ENCODE measurements at places on chromosomes 2 and 18.

GRCh38 chr2:135021618-135022017 lies 25.6 kb downstream of the MAP3K19 start:
- DNase-seq, result no peak

- DNase-seq, result no peak
These were observed 468.1 kb upstream of the FANCL start for GRCh38 chr2:58709274-58709673.

GRCh38 chr18:37383036-37383785 lies 182.4 kb downstream of the CELF4 start:
- DNase-seq, result no peak

DNA sequence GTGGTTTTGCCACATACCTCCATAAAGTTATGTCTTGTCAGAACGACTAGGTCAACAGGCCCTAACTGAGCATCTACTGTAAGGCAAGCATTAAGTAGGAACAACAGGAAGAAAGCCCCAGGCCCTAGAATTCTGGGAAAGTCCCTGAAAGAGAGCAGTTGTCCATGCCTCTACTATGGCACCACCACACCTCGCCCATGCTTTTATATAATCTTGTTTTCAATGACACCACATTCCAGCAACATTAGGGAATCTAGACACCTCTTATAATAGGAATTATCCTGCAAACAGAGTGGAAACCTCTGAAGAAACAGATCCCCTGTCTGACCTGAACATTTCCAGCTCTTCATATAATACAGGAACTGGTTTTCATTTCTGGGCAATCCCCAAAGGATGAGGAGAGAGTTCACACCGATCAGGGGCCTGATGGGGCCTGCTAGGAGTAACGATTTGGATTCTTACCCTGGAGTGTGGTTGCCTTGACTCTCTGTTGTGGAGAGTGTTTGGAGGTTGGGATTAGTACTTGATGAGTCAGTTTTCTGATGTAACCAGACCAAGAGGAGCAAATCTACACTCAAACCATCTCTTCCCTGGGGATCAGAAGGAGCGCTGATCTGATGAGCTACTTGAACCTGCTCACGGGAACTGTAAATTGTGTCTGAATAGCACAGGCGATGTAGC lies 31.9 kb upstream of the CEP68 start:
- DNase-seq, result no peak

GRCh38 chr2:12126318-12126717 lies 379.9 kb downstream of the LPIN1 start:
- no peak for DNase-seq

DNA sequence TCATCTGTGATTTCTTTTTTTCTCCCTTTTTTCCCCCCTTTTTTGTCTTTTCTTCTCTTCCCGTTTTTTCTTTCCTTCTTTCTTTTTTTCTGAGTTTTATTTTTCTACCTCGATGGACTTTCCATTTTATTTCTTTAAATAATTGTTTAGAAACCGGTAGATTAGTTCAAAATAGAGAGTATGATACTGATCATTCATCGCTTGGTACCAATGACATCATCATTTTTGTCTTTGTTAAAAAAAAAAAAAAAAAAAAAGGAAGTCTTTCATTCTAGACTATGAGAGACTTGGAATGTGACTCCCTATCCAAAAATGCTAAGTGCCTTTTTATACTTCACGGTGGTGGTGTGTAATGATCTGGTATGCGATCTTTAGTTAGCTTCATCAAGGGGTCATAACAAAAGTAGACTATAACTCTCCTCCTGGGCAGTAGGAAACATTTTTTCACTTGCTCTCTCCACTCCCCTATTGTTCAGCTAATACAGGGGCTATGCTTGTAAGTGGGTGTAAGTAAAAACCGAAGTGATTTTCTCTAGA lies 1517.5 kb upstream of the ZEB2 start:
- no peak for DNase-seq
